ENCODE measurements at places on chromosomes 12 and 14. TPM values are rescaled to one million over a fixed set of nuclear protein-coding genes. Genes with fewer than 3 reads are reported as not detected.

- DNase-seq: no peak
Observed at GRCh38 chr12:68368327-68368726, 36.2 kb upstream of the MDM1 start.

DNA sequence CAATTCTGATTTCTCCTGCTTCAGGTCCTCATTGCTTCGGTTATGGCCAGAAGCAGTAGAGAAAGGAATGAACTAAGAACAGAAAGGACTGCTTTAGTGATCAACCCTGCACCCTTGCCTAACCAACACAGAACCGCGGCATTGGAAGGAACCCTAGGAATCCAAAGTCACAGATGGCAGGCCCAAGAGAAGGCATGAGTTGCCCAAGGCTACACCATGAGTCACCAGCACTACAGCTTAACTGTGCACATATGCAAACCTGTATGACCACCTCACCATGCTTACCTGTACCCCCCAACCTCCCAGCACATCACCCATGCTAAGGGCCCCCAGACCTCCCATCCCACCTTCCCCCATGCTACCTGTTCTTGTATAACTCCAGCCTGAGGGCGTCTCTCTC lies 25.9 kb upstream of the BLTP3B start:
- no peak for DNase-seq

KRT2 gene
- not detected for total RNA-seq

DNA sequence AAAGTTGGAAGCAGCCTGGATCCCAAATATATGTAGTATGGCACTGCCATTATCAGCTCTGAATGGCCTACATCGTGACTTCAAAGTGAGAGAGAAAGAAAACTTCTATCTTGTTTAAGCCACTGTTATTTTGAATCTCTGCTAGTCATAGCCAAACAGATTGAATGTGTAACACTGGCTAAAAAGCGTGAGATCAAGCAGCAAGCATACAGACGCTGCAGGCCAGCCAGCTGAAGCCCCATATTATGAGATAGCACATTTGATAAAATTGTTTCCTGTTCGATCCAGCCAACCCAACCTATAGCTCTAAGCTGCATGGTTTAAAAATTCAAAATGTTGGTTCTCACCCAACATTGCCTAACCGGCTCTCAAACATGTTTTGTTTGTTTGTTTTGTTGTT lies 95.0 kb downstream of the DUSP6 start:
- DNase-seq: no peak

DNA sequence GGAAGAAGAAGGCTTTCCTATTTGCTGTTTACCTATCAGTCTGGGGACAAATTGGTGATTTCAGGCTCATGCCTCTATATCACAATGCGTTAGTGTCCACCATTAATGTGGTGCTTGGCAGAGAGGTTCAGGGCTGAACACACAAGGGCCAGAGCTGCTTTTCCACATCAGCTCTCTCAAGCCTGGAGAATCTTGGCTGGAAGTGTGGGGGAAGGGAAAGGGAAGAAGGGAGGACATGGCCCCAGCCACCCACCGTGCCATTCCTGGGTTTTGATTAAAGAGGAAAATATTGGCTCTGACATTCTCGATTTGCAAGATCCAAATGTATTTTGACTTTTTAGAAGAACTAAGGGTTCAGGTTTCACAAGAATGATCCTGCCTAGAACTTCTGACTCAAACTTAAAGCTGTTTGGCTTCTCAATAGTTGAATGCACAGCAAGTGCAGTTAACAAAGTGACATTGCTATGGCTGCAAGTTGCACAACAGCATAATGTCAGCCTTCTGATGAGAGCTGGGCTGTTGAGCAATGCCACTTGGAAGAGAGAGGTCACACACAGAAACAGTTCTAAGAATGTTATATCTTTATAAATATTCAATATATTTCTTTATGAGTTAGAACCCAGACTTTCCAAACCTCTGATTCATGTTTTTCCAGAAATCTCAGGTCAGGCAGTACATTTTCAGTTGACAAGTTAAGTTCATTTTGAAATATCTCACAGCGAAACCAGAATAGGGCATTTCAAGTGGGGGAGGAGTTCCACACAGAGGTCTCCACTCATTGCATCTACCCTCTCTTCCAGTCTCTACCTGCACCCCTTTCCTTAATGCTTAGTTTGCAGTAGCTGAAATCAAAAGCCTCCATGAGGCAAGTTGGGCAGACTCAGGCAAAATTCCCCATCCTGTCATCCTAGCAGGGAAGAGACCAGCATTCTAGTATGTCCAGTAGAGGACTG lies 25.3 kb downstream of the IGF1 start:
- DNase-seq: peak; percentile 14

DNA sequence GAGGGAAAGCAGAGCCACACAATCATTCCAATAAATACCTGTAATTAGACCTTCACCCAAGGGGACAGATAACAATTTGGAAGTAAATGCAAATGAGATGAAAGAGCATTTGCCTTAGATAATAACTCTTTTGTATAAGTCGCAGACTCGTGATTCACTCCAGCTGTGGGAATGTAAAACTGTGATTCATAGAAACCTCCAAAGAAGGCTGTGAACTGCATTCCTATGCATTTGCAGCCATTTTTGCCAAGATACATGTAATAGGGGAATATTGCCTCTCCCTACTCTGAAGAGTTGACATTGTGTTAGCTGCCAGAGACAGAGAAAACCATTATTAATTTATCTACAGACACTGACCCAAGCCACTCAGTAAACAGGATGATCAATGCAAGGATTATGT lies 181.9 kb upstream of the ARHGAP5 start:
- DNase-seq: peak; percentile 79

DNA sequence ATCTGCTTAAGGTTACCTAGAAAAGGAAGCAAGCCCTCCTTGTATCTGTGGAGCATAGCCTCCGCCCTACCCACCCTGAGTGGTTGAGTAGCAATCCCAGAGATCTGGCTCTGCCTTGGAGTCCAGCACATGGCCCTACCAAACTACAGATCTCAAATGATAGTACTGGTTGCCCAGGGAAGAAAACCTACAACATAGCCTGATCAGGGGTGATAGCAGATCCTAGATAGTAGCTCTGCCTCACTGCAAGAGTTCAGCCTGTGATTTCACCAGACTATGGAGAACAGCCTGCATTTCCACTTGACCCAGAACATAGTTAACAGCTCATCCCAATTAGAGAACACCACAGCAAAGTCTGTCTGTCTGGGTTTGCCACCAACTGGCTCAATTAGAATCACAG lies 279.5 kb downstream of the ETNK1 start:
- DNase-seq: no peak

EXOC3L4 gene
- total RNA-seq: 0.26 TPM

NFATC4 gene
- total RNA-seq: 59.9 TPM

DNA sequence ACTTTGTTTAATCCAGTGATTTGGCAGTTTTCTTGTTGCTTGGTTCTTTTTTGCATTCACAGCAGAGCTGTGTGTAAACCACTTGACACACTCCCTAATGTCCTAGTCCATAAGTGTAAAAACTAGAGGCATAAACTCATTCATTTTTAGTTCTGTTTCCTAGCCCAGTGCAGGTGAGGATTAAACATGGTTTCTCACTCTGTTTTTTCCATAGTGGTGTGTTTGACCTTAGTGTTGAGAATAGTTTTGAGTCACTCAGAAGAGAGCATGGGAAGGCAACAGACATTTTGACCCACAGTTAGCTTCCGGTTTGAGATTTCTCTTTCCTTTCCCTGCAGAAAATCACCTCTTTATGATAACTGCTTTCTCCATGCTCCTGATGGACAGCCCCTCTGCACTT lies 24.2 kb upstream of the GALNT16 start:
- no peak for DNase-seq
